ENCODE measurements at places on chromosomes 1 and 21.

DNA sequence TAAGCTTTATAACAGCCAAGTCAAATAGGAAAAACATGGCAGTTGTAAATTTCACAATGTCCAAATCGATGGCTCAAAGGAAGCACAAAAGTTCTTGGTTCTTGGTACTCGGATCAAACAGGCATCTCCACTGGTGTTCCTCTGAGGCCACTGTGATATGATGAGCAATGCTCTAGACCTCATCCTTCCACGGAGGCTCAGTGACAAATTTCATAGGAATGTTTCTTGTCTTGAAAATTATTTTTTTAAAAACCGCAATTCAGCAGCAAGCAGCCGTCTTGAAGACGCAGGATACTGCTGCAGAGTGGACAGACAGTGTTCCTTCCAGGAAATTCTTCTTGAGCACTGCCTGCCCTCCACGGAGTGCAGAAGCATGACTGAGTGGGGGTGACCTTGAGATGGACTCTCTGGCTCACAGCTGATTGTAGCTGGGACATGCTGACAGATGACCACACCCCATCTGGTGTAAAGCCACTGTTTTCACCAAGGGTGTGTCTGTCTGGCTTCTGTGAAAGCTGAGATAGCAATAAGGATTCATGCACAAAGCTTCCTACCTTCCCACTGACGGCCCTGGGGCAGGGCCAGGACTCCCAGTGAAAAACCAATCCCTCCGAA, 61.9 kb downstream of the TIAM1 start:
- DNase-seq, result no peak

DNA sequence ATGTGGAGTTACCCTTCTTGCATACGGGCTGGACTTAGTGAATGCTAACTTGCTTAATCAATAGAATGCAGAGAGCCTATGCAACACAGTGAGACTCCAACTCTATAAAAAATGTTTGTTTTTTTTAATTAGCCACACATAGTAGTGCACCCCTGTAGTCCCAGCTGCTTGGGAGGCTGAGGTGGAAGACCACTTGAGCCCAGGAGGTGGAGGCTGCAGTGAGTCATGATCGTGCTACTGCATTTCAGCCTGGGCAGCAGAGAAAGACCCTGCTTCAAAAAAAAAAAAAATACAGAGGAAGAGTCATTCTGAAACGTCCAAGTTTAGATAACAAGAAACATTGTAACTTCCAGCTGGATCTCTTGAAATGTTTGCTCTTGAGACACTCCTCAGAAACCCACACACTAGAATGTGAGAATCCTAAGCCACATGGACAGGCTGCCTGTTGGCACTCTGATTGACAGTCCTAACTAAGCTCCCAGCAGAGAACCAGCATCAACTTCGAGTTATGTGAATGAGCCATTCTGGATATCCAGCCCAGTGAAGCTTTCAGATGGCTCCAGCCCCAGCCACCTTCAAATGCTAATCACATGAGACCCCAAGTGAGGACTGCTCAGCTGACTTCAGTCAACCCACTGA, 20.0 kb upstream of the CAP1 start:
- no peak for DNase-seq

DNA sequence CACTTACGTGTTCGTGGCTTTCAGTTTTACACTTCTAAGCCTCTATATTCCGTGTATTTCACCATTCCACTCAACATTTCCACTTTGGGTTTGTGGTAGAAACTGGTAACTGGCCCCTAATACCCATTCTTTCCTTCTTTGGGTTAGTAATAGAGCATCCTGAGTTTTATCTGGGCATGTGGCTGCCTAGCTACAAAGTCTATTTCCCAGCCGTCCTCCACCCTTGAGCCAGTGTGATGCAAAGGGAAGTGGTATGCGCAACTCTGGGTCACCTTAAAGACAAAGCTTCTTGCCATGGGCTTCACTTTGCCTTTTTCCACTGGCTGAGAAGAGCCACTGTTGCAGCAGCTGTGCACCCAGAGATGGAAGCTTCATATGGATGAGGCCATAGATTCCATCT, 73.9 kb downstream of the LAMC2 start:
- no peak for DNase-seq

DNA sequence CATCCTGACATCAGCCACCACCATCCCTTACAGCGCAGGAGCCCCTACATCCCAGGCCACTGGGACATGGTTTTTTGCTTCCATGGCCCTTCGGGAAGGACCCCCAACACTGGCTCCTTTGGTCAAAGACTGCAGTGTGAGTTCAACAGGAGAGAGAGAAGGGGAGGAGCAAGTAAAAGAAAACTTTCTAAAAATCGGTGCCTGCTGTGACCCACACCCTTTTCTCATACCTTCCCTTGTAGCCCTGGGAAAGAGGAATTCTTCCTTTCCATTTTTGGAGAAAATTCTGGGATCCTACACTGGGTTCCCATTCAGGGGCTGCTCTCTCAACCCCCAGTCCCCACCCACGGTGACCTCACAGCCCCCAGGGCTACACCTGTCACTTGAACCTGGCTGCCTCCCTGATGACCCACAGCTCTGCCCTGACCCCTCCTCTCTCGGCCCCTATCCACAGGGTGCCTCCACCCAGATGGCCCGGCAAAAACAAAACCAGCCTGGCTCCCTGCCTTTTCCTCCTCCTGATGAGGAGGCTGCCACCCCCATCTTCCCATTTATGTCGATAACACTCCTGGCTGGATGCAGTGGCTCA, 7.6 kb downstream of the PADI4 start:
- no peak for DNase-seq

GRCh38 chr1:221241157-221241556, 361.9 kb downstream of the HLX start:
- no peak for DNase-seq

DNA sequence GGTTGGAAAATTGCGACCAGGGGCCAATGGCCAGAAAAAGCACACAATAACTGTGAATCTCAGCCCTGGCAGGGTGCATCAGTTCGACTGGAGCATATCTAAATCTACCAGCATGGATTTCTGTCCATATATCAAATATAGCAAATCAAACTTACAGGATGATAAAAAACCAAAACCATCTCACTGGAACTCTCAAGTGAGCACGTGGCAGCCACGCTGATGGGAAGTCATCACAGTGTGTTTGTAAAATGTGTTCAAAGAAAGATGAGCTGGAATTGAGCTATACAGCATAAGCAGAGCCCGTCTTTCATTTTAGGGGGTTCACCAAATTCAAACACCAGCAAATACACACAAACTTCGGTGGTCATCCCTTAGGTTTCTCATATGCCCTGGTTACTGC, 610.1 kb downstream of the AJAP1 start:
- no peak for DNase-seq

DNA sequence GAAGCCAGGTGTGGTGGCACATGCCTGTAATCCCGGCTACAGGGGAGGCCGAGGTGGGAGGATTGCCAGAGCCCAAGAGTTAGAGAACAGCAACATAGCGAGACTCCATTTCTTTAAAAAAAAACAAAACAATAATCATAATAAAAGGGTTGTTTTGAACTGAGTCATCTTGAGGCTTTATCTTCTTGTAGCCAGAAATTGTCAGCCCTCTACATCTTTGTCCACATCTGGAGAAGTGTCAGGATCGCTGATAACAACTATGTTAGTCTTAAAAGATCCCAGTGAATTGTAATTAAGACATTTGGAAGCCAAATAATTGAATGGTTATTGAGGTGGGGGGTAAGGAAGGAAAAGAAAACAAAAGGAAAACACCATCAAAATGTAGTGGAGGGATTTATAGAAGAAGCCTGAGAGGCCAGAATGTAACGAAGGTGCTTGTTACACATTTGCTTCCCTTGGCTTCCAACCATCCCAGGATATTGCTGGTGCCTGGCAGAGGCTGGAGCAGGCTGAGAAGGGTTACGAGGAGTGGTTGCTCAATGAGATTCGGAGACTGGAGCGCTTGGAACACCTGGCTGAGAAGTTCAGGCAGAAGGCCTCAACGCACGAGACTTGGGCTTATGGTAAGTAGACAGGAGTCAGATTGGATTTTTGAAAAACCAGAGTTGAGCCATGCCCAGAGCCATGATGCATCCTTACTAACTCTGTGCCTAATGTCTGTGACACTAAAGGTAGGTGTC, 52.5 kb upstream of the MTR start:
- no peak for DNase-seq

DNA sequence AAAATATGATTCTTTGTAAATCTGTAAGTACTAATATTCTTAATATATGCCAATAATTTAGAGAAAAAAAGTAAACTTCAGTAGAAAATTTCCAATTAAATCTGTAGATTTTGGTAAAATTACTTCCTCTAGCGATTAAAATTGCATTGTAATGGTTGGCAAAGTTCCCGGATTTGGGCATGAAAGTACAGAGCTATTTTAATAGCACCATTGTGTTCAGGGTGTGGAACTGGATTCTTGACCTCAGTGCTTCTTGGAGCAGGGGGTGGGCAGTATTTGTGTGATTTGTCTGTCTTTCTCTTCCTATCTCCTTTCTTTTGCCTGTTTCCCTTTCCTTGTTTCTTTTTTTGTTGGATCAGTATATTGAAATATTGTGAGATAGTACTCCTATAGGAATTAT, 72.1 kb downstream of the DNM3 start:
- DNase-seq, result peak; percentile 14

GRCh38 chr21:33368124-33368523, 35.1 kb upstream of the IFNGR2 start:
- DNase-seq, result peak; percentile 89

- DNase-seq, result peak; percentile 30
Observed at GRCh38 chr1:18178111-18178510, 70.5 kb downstream of the IGSF21 start.

DNA sequence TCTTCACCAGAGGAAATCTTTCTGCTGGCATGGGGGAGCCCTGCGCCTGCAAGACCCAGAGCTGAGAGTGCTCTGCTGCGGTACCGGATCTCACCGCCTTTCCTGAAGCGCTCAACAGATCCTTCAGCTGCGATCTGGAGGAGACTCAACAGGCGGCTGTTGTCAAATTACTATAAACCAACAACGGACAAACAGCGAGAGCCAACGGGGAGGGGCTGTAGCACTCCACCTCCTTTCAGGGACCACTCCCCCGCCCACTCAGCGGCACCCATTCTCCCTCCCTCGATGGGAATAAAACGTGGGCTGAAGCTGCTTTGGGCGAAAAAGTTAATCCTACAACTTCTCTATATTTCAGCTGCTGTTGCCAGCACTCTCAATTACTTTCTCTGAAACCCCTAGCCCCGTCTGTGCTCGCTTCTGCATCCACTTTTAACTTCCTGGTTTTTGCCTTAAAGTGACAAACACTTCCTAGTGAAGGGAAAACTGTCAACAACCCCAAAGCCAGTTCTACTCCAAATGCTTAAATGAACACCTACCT, at the start of gene FMO5:
Gene FMO5 (minus strand): TSS at position 147 of the 538 bp plus-strand sequence. CDS start 310 bp downstream, outside the sequence.
- peak; percentile 79 for DNase-seq

GRCh38 chr21:28074676-28075075, 918.0 kb downstream of the LTN1 start:
- DNase-seq, result no peak

- no peak for DNase-seq
Observed at GRCh38 chr1:32984090-32984454, 19.5 kb upstream of the RNF19B start.

DNA sequence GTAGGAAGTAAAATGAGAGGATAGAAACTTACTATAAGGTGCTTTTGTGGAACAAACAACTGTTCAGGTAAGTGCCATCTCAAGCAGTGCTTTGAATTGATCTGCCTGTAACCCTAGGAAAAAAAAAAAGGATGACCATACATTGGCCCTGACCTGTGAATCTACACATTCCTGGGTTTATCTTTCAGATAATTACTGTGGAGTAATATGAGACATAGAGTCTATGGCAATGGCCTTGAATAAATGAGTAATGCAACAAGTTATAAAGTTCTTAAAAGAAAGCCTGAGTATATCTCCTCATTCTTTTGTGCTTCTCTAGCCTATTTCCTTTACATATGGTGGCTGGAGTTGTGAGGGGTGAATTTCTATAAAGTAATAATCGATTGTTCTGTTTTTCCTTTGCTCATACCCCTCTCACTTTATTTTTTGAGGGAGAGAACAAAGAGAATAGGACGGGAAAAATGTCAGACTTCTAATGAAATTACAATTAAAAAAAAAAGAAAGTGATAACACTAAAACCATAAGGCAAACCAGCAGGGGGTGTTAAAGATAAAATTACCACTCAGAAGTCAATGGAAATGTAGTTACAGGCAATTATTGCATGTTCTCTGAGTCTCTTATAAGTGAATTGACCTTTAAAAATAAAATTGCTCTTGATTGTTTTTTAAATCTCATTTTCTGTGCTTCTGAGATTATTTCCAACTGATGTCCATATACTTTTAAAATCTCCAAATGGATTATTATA, 12.4 kb upstream of the ATP1A1 start:
- DNase-seq, result no peak

GRCh38 chr1:17639703-17640340, 100.3 kb downstream of the ARHGEF10L start:
- no peak for DNase-seq

DNA sequence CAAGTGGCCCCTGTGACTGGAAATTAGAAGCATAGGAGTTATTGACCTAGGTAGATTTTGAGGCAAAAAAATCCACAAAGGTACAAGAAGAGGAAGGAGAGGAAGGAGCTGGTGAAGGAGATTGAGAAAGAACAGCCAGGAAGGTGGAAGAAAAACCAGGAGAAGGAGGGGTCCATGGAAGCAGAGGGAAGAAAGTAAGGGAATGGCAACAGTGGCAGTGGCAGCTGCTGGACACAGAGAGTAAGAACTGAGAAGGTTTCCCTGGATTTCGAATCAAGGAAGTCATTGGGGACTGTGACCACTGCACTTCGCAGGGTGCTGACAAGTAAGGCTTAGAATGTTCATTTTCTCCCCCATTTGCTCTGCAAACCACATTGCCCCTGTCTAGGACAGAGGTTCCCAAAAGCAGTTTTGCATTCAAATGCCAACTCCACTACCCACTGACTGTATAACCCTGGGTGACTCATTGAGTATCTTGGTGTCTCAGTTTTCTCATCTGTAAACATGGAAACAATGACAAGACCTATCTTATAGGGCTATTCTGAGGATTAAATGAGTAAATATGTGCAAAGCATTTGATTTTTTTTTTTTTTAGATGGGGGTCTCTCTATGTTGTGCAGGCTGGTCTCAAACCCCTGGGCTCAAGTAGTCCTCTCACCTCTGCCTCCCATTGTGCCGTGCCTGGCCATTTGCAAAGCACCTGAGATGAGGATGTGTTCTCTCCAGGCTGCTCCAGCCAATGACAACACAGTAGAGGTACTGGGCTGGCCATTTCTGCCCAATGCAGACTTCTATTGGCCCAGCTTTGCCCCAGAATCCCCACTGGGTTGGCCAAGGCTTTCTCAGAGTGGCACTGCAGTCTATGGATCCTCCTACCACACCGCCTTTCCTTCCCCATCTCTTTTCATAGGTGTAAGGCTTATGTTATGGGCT, 9.3 kb upstream of the CAPN2 start:
- DNase-seq, result no peak

DNA sequence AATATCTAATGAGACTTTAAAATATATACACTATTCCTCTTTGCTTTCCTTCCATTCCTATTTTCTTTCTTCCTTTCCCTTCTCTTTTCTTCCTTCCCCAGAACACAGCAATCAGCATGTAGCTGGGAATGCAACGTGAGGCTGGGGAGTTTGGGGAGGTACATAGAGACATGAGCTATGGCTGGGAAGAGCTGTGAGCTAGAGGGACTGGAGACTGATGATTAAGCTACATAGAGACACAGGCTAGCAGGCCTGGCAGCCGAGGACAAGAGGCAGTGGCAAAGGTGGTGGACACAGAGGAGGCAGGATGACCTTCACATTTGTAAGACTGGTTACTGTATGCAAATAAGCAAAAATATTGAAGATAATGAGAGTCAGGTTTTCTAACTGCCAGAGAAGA, 7.5 kb downstream of the LPAR3 start:
- no peak for DNase-seq
